Stimulated activated effector memory CD8-positive, alpha-beta T cell treated with anti-CD3 and anti-CD28 coated beads, Interleukin-12 subunit alpha, Interleukin-12 subunit beta, amount 100 ng/mL, for 72 hours (primary cell): ENCODE measurements at places on chromosomes 3 and 15.

DNA sequence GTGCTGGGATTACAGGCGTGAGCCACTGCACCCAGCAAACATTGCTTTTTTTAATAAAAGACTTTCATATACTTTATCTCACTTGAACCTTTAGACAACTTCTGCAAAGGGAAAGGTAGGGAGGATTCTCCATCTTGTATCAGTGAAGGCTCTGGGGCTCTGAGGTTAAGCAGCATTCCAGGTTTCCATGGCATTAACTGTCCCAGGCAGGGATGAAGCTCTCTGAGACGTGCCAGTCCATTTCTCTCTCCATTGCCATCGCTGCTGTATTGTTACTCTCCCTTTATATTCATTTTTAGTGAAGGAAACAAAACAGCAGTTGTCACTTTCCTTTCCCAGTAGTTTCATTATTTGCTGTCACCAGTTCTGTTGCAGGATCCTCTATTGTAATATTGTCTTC, 342.4 kb downstream of the LPP start:
- DNase-seq, result no peak

DNA sequence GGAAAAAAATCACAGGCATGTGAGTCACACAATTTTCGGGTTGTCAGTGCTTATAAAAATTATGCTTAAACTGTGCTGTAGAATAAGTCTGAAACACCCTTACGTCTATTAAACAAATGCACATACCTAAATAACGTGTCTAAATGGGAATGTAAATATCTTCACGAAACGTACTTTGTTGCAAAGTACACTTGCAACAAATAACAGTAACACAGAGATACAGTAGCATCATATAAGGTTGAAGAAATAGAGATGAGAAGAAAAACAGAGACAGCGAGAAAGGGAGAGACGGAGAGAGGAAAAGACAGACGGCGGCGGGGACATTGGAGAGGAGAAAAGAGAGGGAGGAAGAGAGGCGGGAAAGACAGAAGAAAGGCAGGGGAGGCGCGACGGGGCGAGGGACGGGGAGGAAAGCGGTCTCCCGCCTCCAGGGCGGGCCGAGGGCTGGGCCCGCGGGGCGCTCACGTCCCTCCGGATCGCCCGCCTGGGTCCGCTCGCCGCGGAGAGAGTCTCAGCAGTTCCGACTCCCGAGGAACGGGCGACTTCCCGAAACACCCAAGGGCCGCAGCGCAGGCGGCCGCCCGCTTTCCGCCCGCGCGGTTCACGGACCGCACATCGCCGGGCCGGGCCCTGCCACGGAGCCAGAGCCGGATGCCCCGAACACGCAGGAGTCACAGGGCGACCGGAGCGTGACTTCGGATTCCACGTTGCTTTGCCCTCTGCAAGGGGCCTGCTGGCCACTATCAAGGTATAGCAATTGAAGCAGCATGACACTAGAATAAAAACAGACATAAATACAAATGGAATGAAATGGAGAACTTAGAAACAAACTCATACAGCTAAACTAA, 153.4 kb downstream of the LMLN start:
- no peak for DNase-seq

GRCh38 chr3:11635680-11636393, 7.9 kb downstream of the VGLL4 start:
- no peak for DNase-seq

DNA sequence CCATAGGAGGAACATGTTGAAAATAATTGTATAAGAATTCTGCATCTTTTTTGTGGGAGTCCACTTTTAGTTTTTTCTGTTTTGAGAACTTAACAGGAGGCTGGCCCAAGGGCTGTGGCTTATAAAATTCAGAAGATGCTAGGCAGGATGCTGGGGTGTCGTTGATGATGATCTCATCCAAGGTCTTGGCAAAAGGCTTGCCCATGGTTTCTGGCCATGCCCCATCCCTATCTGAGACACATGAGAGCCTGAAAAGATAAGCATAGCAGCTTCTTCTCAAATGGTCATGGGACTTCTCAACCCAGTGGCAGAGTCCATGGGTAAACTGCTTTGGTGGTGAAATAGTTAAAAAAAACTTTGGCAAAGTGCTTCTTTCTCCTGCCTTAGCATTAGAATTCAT, 35.2 kb downstream of the CMSS1 start:
- DNase-seq, result no peak

- no peak for DNase-seq
These were observed 55.9 kb downstream of the BHLHE40 start for GRCh38 chr3:5035113-5035512.

DNA sequence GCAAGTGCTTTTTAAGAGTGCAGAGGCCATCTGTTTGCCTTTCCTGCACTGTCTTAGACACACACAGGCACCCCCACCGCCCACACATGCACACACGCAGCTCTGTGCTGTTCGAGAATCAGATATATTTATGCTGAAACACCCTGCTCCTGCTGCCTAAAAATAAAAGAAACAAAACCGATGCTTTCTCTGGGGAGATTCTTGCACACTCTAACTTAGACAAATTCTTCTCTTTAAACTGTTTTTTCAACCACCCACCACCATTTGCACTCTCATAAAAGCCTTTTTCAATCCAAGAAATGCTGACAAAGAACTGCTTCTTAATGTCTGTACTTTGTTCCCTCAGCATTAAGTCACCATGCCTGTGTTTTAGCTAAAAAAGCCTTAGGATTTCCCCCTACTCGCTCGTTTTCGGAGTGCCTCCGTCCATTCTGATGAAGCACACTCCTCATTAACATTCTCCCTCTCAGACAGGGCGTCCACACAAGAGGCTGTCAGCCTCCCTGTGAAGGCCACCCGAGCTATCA, 26.2 kb downstream of the SLC12A8 start:
- DNase-seq, result no peak
